DMS79 treated with DMSO at 0.1 percent for 48 hours (cell line): ENCODE measurements at places on chromosomes 7 and 10.

DNA sequence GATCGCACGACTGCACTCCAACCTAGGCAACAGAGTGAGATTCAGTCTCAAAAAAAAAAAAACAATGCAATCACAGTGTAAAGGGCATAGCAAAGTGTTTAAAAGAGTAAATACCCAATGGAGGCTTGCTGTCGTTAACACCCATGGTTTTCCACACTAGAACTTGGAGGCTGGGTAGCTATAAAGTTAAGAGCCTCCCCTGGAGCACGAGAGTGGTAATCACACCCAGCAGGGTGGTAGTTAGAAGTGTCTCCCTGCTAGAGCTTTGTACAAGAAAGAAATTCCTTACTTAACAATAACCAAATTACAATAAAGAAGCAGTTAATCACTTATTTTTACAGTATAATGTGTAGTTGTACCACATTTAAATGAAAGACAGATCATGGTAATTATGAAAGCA, 1078.9 kb downstream of the NRG3 start:
- no peak for DNase-seq

DNA sequence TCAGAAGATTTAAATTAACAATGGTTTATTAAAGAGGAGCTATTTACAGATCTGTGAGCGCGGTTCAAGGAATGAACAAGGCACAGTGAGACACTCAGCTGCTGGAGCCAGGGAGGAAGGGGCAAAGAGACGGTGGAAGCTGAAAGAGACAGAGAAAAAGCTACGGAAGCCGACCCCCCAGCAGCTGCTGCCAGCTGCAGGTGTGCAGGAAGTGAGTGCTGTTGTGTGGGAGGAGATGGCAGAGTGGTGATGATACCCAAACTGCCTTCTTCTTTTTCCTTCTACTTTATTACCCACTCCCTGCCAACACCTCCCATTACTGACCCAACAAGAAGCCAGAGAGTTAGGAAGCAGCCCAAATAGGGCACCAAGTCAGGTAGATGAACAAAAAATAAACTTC, 41.9 kb upstream of the MBL2 start:
- DNase-seq, result no peak

DNA sequence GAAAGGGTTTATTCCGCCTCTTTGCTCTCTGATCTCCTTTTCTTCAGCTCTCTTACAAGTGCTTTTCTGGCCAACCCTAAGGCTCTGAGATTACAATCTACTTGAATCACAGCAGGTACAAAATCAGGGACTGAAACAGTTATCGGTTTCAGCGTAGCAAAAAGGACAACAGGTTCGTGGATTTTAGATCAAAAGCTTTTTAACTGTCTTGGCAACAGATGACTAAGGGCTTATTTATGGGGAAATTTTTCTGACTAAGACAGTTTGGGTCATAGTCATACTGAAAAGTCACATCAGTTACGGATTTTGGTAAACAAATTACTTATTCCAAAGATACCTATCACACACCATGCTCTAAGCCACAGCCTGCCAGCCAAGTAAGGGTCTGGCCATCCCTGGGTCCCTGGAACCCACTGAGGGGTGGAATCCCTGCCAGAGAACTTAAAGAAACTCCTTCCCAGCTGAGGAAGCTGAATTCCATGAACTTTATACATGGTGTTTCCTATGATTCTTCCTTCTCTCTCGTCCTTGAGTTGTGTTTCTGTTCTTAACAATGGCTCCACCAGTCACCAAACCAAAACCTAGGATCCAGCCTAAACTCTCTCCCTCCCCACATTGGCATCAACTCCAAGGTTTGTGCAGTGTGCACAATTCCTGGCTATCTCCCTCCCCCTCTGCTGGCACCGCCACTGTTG, 169.3 kb downstream of the FAM107B start:
- peak; percentile 18 for DNase-seq

DNA sequence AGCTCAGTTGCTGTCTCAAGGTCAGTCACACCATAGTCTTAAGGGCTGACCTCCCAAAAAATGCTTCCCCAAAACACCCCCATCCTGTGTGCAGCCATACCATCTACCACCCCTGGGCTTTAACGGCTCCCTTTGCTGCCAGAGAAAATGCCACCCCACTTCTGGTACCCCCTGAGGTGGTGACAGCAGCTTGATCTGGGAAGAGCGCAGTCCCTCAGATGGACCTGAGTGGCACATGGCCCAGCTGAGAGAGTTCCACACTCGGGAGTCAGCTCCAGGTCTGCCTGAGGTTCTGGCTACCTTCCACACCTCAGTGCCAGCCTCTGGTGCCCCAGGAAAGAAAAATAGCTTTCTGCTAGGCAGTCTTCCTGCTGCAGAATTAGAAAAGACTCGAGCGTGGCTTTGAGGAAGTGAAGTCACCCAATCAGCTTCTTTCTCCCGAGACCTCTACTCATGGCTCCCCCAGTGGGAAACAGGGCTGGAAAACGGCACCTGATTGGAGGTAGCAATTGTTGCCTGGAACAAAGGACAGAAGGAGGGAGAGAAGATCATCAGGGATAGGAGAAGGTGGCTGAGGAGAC, 151.7 kb downstream of the ARHGAP21 start:
- no peak for DNase-seq

DNA sequence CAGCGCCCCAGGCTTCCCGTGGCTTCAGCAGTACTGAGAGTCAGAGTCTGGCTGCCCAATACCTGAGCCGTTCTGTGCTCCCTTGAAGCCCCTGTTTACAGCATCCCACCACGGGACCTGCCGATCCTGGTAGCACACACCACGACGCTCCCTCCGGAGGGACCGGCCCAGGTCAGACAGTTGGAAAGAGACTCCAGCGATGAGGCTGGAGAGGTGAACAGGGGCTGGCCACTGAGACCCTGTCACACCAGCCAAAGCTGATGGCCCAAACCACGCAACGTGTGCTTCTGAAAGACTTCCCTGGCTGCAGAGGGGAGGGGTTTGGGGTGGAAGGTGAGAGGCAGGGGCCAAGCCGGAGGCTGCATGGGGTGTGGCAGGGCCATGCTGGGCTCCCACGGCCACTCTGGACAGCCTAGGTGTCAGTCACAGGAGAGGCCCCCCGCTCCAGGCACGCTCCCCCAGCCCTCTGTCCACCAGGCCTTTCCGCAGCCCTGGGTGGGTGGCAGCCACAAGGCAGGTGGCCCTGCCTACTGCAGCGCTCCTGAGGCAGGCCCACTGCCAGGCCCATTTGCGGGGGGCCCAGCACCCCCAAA, 140.2 kb upstream of the CHST15 start:
- no peak for DNase-seq

DNA sequence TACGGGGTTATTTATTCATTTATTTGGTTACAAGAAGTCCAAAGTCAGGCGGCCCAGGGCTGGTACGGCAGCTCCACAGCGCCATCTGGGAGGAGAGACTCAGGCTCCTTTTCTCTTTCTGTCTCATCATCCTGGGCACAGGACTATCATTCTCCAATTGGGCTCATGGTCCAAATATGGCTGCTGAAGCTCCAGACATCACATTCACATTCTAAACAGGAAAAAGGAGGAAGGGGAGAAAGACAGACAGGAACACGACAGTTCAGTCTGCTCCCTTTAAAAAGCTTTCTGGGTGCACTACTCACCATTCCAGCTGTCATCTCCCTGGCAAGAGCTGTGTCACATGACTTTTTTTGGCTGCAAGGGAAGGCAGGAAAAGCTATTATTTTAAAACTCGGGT, 74.4 kb upstream of the PDZD8 start:
- DNase-seq, result no peak

- DNase-seq, result no peak
Measured at GRCh38 chr10:21427804-21428481, 97.5 kb downstream of the SKIDA1 start.

- no peak for DNase-seq
Measured at GRCh38 chr7:2876031-2876731, 32.1 kb upstream of the GNA12 start.

DNA sequence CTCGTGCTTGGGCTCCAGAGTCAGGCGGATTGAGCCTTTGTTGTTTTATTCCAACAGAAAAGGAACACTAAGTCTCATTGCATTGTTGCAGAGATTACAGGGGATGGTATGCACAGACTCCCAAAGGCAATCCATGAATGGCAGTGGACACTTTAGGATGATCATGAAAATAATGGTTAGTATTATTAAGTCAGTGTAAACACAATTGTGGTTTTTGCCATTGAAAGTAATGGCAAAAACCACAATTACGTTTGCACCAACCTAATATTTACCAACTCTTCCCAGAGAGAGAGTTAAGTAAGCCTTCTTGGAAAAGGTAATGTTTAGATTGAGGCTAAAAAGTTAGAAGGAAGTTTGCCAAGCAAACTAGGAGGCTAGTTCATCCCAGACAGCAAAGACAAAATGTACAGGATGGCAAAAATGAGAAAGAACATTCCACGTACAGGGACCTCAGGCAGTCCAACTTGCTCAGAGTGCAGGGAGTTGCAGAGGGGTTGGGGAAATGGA, 72.9 kb upstream of the AMPH start:
- no peak for DNase-seq

DNA sequence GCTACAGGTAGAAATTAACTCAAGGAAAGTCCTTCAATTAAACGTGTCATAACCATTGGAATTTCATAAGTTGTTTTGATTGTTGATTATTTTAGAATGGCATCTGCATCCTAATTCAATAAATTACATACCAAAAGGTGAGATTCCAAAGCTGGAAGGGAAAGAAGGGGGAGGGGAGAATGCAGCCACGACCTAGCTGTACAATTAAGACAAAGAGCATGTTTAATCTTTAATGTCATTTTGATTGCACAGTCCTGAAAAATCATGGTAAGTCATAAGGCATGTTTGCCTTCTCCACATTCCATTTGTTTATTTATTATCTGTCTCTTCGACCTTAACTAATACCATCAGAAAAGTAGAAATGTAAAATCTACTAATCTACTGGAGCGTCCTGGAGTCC, 358.1 kb downstream of the FRMD4A start:
- no peak for DNase-seq

GRCh38 chr10:55174419-55174818, 373.4 kb upstream of the PCDH15 start:
- DNase-seq, result no peak

- DNase-seq, result no peak
Measured at GRCh38 chr10:58781873-58782488, 269.3 kb downstream of the BICC1 start.

- DNase-seq, result no peak
Measured at GRCh38 chr10:115957012-115957399, 316.0 kb downstream of the GFRA1 start.

DNA sequence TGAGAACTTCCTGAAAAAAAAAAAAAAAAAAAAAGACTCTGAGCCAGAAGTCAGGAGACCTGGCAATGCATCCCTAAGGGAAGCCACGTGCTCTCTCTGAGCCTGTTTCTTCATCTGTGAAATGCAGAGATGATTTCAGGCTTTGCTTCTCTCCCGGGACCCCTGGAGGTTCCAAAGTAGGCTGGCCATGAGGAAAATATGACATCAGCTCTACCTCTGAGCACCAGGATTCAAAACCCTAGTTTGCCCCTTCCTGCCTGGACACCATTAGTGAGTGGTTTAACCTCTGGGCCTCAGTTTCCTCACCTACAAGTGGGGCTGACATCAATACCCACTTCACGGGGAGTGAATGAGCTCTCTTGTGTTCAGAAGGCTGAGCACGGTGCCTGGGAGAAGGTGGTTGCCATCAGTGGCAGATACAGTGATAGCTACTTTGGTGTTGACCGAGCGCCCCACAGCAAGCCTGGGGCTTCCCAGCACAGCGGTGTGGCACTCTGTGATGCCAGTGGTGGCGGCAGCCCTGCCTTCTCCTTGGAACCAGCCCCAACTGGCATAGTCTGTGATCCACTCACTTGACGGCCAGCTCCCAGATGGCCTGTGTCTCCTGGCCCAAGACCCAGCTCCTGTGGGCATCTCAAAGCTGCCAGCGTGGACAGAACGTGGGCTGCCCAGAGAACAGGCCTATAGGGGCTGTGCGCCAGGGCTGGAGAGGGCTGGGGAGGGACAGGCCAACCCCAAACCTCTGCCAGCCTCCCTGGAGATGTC, 153.1 kb upstream of the UNC5B start:
- DNase-seq, result no peak

DNA sequence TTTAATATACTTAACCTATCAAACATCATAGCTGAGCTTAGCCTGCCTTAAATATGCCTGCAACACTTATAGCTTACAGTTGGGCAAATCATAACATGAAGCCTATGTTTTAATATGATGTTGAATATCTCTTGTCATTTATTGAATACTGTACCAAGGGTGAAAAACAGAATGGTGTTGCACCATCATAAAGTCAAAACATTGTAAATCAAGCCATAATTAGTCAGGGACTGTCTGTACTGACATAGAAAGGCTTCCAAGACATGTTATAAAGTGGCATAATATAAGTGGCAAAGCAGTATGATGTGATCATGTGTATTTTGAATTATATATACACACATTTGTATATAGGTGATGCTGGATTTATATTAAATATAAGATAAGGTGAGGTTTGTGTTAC, 140.0 kb downstream of the ZEB1 start:
- DNase-seq, result no peak

GRCh38 chr7:37495574-37496184, 47.0 kb upstream of the ELMO1 start:
- no peak for DNase-seq

GRCh38 chr10:108064746-108065260, 900.3 kb upstream of the SORCS1 start:
- no peak for DNase-seq

DNA sequence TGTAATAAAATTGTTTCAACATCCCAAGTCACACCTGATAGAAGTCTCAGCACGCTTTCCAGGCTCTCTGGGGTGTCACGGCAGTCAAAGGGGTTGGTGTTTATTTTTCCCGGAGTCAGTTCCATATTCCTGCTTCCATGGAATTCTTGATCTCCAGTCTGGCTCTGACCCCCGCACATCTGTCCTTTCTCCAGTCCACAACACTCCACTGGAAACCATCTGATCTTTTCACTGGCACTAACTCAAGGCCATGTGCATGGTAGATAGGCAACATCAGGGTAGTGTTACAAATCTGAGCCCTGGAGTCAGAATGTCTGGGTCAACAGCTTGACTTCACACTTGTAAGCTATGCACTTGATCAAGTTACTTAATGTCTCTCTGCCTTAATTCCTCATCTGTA, 176.2 kb downstream of the WDR11 start:
- DNase-seq, result no peak

DNA sequence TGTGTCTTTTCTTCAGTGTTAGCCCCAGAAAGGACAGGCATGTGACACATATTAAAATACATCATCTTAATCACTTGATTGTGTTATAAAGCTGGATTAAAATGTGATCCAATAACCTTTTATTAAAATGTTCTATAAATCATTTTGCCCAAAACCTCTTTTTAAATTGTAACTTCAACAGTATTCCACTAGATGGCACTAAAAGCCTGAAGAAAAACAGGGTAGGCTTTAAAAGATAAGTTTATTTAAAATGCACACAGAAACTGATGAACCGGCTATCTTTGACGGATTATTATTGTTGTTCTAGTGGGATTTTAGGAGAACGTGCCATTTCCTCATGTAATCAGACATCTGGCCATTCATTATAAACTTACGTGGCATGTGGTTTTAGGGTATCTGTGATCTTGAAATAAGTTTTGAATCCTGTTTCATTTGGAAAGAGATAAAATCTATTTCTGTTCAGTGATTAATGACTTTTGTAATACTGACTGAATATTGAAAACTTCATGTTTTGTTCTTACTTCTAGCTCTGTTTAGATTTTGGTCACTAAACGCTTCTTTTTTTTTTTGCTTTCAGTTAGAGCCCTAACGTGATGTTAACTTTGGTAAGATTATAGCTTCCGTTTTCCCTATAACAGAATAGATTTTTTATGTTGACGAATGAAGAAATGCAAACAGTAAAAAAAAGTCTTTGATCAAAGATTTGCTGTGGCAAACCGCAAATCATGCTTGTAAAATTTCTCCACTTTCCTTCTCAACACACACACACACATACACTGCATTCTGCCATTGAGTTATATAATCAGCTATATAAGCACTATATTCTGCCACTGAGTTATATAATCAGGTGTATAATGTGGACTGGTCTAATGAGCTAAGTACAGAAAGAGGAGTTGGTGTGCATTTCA, 13.6 kb downstream of the VPS50 start:
- no peak for DNase-seq
